Stimulated activated CD4-positive, alpha-beta T cell treated with anti-CD3 and anti-CD28 coated beads, Interleukin-12 subunit alpha, Interleukin-12 subunit beta, amount 100 ng/mL, for 24 hours (primary cell): ENCODE measurements at places on chromosomes 6 and 20.

- DNase-seq = no peak
These were observed 47.2 kb downstream of the FAM209B start for GRCh38 chr20:56580226-56580625.

DNA sequence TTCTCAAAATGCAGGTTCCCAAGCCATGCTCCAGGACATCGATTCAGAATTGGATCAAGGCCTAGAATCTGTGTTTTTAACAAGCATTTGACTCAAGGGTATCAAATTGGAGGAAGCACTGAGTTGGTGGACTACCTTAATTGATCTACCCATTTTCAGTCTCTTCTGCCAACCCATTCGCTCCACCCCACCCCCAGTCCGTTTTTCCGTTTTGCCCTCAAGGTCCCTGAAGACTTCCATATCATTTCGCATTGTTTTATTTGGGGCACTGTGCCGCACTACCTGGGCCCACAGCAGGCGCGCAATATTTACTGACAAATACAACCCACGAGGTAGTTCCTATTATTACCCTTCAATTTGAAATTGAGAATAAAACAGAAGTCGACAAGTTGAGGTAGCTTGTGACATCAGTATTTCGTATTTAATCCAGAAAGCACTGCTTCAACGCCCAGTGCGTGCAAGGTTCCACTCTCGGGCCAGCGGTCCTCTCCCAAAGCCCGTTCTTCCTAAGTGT, 557 bp upstream of the DHX35 start:
- DNase-seq = no peak

DNA sequence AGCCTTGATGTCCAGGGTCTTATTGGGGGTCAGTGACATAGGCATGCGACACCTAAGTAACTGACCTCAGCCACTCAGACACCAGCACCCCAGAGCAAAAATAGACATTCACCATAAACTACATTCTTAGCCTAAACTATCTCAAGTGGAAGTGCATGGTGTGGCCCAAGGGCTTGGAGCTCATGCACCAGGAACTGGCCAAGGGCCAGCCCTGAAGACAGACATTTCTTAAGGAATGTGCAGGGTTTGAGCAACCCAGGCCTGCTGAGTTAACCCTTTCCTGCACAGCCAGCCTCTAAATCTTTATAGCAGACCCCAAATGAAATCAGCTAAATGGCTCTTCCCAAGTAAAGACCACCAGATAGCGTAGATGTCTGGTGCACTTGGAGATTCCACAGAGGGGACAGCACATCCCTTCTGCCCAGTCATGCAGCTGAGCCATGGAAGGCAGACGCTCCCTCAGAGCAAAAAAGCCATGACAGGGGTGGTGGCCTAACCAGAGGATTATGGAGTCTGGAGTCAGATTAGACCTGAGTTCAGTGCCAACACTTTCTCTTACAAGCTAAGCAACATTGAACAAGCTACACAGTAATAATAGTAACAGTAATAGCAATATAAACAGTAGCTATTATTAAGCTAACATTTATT, 222.6 kb downstream of the ZMYND8 start:
- DNase-seq = no peak

DNA sequence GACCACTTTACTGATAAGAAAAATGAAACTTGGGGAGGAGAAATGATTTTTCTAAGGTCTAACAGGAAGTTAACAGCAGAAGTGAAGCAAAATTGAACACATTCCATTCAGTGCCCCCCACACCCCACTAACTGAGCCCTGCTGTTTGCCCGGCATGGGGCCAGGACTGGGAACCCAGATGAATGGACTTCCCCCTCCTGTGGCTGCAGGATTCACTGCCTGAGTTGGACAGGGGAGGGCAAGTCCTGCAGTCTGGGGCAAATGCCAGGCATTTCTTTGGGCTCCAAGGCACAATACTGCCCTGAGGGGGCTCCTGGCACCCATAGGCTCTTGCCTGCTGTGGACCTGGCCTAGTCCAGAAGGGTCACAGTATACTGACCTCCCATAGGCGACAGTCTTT, 28.3 kb downstream of the FYN start:
- no peak for DNase-seq

DNA sequence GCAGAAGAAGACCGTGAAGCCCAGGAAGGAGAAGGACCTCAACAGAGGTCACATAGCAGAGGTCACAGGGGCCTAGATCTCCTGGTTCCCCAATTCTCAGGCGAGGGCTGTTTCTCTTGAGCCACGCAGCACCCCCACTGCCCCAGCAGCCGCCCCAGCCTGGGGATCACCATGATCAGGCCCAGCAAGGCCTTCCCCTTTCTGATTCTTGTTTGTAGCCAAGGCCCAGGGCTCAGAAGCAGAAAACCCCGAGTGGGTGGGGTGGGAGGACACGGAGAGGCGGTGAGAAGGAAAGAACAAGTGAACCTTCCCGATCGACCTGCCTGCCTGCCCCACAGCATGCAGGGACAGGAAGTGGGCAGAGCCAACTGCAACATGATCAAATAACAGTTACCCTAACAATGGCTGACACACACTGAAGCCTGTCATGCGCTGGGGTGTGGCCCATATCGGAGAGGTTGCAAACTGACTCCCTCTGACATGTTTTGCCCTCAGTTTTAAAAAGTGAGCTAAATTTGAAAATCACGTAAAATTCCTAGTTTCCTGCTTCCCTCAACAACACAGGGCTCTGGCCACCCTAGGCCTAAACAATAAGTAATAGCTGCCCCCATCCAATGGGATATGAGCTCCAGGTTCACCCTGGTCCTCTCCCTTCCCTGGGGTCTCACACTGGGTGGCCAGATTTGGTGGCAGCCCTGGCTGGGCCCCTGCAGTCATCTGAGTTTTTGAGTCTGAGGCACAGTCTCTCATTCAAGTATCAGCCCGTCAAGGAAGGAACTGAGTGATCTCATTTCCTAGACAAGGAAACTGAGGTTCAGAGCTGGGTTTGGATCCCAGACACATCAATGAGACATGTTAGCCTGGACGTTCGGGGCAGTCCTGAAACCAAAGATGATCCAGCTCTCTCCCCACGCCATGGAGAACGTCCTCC, 6.5 kb downstream of the PEDS1 start:
- DNase-seq = peak; percentile 61

GRCh38 chr20:64101731-64102621, 5.4 kb downstream of the NPBWR2 start:
- DNase-seq = no peak

DNA sequence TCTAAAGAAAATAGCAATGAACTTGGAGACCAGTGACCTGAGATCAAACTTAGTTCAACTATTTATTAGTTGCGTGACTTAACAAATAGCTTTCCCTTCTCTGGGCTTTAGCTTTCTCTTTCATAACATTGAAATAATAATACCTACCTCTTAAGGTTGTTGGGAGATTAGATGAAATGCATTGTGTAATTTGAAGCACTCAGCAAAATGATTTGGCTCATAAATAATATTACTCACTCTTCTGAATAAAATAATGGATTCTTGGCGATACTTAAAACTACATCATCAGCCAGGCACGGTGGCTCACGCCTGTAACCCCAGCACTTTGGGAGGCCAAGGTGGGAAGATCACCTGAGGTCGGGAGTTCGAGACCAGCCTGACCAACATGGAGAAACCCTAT, 556.2 kb upstream of the JARID2 start:
- no peak for DNase-seq

- DNase-seq = no peak
These were observed 40.0 kb upstream of the TAF8 start for GRCh38 chr6:42010185-42010891.

DNA sequence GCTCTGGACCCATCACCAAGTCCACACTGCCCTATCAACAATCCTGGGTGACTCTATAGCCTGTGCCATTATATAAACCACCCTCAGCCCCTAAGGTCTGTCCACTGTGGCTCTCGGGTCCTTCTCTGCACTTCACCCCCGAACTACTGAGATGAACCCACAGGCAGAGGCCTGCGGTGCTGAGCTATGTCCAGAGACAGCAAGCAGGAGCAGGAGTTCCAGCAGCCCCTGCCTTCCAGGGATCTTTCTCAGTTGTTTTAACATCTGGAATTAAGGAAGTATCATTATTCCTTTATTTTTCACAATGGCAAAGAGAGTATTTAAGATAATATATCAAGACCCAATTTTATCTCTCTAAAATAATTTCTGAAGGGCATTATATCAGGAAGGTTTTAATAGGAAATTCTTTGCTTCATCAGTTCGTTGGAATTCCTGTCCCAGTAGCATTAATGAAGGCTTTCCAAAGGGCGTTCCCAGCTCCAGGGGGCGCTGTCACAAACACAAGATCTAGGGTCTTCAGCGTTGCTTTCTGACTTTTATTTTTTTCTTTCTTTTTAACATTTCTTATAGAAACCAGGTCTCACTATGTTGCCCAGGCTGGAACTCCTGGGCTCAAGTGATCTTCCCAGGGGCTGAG, 27.3 kb downstream of the RRBP1 start:
- DNase-seq = no peak

DNA sequence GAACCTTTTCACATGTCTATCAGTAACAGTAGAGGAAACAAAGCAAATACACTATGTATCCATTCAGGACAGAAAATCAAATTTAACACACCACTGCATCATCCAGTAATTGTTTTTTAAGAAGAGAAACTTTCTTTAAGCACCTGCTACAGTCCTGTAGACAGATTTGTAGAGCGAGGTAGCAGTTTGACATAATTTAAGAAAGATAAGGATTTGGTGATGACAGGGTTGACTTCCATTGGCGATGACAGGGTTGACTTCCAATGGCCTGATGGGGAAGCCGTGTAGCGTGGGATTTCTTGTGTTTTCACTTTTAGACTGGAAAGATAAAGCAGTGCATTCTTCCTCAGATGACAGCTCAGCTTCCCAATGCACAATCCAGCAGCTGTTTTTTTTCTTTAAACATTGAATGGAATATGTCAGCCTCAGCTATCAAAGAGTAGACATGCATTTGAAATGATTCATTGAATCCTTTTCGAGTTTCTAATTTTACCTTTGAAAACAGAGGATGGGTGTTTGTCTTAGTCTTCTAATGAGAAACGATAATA, 68.5 kb downstream of the ECT2L start:
- no peak for DNase-seq

DNA sequence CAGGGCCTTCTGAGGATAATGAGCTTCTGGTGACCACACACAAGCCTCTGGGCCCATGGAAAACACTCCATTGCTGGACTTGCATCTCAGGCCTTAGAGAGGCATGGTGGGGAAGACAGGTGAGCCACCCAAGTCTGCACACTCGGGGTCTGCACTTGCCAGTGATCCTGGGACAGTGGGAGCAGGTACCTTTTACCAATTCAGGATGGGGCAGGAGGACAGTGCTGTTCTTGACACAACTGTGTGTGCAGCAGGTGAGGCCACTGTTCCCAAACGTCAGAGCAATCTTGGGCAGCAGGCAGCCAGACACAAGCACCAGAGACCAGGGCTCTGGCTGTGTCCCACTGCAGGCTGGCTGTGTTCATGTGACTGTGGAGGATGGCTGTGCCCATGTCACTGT, 221.3 kb downstream of the ERMARD start:
- DNase-seq = no peak

- DNase-seq = no peak
These were observed 69.7 kb downstream of the ECT2L start for GRCh38 chr6:138865480-138866109.
